Activated naive CD4-positive, alpha-beta T cell treated with anti-CD3 and anti-CD28 coated beads, Interleukin-2, amount 10 ng/mL, durations not matched to agents 7 days and 5 days (primary cell): ENCODE measurements at places on chromosomes 2 and 18.

DNA sequence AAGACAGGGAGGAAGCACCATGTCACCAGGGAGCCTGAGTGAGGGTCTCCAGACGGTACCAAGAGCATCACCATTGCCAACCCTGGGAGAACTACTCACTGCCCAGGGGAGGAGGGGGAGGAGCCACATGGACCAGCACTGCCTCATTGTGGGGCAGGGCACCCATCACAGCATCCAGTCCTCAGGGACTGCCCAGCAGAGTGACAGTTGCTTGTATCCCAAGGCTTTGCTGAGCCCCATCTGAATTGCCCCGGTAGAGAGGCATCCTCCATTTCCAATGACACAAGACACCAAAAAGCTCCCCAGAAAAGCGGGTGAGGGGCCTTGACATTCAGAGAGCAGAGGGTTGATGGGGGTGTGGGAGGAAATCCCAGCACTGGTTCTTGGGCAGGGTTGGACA, 6.8 kb upstream of the CIB4 start:
- no peak for DNase-seq

GRCh38 chr2:198072655-198073054, 268.3 kb downstream of the PLCL1 start:
- DNase-seq: no peak

GRCh38 chr2:218395456-218395825, 4.2 kb upstream of the CTDSP1 start:
- DNase-seq: no peak

DNA sequence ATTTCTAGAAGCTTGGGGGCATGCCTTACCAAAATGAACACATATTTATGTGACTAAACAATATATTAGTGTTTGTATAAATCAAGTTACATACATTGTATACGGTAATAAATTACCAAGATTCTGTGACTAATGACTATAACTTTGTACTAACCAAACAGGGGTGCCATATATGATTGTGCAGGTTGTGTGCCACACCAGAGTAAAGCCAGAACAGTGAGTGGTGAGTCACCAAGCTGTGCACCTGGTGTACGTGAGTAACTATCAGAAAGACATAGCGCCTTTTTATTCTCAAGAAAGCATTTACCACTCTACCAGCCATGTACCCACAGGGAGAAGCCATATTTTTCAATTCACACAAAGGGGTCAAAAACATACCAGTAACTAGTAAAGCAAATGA, 453.2 kb upstream of the PIK3C3 start:
- DNase-seq: no peak

GRCh38 chr2:177265824-177266817, 1.6 kb upstream of the NFE2L2 start:
- DNase-seq: no peak

DNA sequence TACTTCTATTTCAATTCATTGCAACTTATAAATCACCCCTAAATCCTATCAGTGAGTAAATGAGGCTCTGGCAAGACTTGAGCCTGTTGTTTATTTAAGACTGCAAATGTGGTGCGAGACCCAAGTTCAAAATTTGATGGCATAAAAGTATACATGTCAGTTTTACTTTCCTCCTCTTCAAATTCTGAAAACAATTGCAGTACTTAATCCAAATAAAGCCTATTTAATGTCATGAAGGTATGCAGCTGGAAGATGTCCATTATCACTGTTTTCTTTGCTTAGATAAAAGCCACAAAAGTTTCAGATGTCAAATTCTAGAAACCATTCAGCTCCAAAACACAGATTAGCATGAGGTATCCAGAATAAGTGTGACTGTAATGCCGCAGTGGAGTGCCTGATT, 3.3 kb downstream of the APCDD1 start:
- DNase-seq: no peak

GRCh38 chr18:10127729-10128128, 213.9 kb downstream of the VAPA start:
- no peak for DNase-seq

DNA sequence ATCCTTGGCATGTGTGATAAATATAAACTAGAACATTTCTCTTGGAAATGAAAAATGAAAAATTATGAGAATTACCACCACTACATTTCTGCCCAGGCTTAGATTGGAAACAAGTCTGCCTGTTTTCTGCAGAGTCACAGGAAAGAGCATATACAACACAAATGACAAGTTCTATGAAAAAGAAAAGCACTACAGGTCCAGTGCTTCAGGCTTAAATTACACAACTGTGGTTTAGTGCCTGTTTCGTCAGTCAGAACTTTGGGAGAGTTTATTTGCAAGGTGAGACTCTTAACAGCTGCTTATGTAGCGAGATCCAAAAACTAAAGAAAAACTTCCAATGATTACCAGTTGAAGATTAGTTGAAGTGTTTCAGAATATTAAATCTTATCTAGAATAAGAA, 68.9 kb downstream of the RTN4 start:
- no peak for DNase-seq

DNA sequence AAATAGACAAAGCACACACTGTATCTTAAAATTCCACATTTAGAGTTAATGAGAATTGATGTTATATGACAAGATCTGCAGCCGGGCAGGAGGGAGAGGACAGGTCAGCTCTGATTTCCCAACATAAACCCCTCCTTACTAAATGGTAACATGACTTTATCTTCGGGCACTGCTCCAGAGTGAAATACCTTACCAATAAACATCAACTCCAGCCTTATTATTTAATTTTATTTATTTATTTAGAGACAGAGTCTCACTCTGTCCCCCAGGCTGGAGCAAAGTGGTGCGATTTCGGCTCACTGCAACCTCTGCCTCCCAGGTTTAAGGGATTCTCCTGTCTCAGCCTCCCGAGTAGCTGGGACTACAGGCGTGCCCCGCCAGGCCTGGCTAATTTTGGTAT, 1.7 kb downstream of the CYB5A start:
- DNase-seq: no peak

GRCh38 chr2:225028572-225028971, 13.7 kb downstream of the DOCK10 start:
- no peak for DNase-seq

- DNase-seq: no peak
Measured at GRCh38 chr2:217404236-217404760, 544.4 kb upstream of the TNP1 start.

DNA sequence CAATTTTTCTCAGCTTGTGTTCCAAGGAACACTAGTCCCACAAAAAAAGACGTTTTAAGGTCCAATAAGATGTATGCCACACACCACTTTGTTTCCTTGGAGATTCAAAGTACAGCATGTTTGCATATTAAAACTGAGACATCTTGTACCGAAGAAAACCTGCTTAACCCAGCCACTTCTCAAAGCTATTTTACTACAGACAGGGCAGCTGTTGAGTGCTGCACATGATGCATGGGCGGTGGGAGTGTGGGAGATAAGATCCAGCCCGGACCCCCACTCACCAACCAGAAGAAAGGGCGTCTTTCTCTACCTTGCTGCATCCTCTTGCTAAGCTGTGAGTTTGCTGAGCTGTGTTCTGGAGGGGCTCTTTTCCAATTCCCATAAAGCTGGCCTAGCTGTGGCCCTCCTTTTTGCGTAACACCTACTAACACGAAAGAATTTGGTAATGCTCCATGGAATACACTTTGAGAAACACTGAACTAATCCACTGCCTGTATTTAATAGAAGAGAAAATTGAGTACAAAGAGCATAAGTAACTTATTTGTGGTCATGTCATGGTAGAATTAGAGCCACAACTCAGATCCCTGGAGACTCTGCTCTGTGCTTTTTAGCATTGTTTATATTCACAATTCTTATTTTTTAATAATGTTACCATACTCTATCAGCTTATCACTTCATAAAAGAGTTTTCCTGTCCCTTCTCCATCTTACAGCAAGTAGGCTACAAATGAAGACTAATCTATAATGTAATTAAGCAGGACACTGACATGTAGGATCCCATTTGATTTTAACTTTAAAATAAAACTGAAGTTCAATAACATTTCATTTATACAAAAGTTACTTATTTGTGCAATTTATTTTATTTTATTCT, 90.0 kb downstream of the PLEKHM3 start:
- DNase-seq: no peak

DNA sequence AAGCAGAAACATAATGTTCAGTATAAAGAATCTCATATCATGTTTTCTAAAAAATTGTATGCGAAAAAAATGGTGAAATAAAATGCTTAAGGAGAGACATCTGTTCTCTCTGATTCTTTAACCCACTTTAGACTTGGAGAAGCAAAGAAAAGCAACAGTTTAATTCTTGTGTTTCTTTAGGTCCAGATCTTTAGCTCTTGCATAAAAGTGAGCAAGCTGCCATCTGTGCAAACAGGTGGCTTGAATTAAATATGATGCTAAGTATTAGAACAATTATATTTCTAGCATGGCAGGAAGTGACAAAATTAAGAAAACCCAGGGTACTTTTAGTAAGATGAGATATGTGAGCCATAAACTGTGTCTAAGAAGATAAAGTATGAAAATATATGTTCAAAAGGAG, 1038.3 kb downstream of the DPP10 start:
- no peak for DNase-seq

DNA sequence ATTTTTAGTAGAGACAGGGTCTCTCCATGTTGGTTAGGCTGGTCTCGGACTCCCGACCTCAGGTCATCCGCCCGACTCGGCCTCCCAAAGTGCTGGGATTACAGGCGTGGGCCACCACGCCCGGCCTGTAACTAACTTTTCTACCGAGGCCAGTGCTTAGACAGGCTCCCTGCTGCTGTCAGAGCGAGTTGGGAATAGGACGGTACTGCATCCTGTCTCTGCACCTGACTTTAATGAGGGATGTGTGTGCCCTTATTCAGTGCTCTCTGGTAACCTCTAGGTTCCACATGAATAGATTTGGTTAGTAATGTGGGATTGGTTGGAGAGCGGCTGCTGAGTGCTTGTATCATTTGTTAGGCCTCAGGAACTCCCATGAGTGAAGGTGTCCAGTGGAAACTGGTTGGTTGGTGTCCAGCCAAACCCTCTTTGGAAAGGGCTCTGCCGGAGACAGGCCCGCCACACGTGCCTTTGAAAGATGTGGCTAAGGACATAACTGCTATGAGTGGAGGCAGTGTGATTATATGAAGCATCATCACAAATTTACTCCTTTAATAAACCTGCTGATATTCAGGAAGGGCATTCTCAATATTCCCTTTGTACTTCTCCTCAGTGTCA, 36.6 kb downstream of the MYOM1 start:
- no peak for DNase-seq

GRCh38 chr2:121128741-121129659, 156.0 kb downstream of the TFCP2L1 start:
- DNase-seq: peak; percentile 33

DNA sequence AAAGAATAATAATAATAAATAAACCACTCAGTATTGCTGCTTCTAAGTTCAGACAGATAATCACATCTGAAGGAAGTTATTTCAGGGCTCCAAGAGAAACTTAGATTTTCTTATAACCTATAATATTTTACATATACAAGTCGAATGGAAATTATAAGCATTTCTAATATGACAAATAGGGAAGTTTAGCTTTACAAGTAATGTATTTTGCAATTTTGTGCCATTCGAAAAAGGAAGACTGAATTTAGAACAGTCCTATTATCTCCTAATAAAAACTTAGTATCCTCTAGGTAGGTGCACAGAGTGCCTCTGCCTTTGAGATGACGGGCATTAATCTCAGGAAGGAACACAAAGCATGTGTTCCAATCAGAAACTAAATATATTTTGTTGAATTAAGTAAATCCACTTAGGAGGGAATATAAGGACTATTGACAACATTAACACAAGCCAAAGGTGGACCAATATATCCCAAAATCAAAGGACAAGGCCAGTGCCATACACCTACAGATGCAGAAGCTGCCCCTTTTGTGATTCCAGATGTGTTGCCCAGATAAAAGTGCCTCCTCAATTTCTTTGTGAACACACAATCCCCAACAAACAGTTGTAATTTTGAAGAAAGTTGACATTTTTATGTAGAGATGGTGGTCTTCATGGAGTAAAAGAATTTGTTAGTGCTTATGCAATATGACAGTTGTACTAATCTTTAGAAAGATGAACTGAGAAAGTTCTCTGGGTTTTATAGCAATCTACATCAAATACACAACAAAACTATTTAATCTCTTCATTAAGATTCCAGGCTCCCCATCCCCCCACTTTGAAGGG, 36.6 kb downstream of the PTCD3 start:
- DNase-seq: no peak

- no peak for DNase-seq
Measured at GRCh38 chr18:3912705-3913104, 462.7 kb downstream of the TGIF1 start.

DNA sequence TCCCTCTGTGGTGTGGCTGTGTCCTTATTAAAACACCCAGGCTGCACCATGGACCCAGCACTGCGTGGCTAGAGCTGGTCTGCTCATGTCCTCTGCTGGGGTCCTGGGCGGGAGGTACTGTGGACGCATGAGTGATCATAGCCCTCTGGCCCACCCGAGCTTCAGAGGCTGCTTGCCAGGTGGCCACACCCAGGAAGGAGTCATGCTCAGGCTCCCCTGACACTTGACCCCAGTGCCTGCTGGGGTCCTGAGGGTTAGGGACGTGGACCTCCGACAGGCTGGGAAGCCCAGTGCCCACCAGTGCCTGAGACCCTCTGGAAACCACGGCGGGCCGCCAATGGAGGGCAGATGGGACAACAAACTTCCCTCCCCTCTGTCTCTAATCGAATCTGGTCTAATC, 66.3 kb upstream of the HS6ST1 start:
- no peak for DNase-seq

DNA sequence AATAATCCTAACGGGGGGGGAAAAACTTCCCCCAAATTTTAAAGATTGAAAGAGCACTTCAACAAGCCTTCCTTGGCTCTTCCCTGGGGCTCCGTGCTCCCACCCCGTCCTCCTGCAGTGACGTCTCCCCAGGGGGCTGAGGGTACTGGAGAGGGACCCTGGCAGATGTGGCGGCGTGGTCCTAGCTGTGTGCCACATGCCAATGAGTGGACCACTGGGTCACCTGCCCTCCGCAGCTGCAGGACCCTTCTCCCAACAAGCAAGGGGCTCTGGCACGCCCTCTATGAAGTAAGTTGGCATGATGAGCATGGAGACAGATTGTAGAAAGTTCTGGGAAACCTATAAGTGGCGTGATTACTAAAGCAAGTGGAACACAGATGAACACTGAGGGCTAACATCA, 46.7 kb downstream of the PXDN start:
- no peak for DNase-seq

GRCh38 chr2:18651842-18652774, 62.7 kb upstream of the NT5C1B start:
- DNase-seq: no peak

- no peak for DNase-seq
Measured at GRCh38 chr2:73091164-73091563, 19.7 kb upstream of the SFXN5 start.
